ENCODE measurements at places on chromosomes 13 and 19.

- DNase-seq: no peak
Observed at GRCh38 chr13:72284791-72285190, 417.8 kb upstream of the DACH1 start.

GRCh38 chr13:26155568-26155967 is 66.5 kb downstream of the RNF6 start:
- no peak for DNase-seq

DNA sequence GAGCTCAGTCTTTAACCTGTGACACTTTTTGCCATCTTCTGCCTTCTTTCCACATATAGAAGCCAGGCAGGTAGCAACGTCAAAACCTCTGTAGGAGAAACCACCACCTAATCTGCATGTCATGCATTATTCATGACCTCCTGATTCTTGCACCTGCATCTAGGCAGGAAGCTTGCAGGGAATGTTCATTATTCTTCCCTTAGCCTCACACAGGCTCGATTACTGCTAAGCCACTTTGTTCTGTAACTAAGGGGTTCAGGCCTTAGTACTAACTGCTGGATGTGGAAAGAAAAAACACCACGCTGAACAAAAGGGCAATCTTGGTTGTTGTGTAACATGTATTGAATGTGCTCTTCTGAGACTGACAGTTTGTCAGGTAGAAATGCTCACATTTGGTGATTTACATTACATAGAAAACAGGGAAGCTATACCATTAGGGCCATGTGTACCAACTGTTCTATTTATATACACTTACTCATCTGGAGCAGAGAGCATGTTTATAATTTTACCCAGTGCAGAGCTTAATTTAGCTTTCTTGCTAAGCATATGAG is 366.9 kb downstream of the KLF12 start:
- DNase-seq: no peak

- no peak for DNase-seq
Observed at GRCh38 chr13:44796597-44797490, 192.4 kb downstream of the NUFIP1 start.

DNA sequence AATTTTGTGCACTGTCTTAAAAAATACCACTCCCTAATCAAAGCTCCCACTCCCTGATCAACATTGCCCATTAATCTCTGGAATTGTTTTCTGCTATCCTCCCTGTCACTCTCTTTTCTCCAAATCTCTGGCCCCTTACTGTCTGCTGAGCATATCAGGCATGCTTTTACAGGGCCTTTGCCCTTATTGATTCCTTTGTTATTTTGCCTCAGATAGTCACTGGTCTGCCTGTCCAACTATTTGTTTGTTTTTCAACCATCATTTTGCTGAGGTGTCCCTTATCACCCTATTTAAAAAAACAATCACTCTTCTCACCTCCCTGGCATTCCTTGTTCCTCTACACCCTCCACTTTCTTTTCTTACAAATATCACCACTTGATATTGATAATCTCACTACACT is 153.0 kb downstream of the PCDH9 start:
- no peak for DNase-seq

All from kidney glomerular epithelial cell (primary cell).